ENCODE measurements at places on chromosomes 2 and 18. TPM values are rescaled to one million over a fixed set of nuclear protein-coding genes. Genes with fewer than 3 reads are reported as not detected.
A peak's percentile ranks its signal among the peaks of the same experiment; 100 is the strongest.

- DNase-seq: peak; percentile 39
- no peaks in the 10 kb centered on the region for H3K36me3 ChIP-seq
- no peaks in the 10 kb centered on the region for H3K4me1 ChIP-seq
- no peak overlapping the region for H3K4me3 ChIP-seq
- no peaks in the 10 kb centered on the region for H3K27me3 ChIP-seq
- no peak overlapping the region for H3K27ac ChIP-seq
Observed at GRCh38 chr2:209556354-209556961, 132.6 kb downstream of the MAP2 start.

DNA sequence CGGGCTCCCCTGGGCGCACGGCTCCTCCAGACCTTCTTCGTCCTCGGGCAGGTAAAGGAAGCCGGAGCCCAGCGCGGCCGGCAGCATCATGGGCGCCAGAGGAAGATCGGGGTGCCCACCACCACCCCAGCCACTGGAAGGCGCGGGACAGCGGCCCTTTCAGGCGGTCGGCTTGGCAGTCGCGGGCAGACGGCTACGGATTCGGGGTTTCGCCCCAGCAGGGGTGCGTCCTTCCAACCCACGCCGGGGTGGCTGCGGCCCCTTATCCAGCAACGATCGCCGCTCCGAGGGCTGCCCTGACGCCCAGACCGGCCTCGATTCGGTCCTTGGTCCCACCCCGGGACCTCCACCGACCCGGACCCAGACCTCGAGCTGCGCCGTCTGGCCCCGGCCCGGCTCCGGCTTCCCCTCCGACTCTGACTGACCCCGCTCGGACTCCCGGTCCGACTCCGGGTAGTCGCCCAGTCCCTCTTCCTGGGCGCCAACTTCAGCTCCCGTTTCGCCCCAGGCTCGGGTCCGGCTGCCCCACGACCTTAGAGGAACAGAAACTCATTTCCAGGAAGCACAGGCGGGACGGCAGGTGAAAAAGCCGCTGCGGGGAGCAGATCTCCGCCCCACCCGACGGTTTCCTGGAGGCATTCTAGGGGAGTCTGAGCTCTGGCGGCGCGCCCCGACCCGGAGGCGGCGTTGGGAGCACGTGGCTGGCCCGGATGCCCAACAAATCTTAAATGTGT is 30.2 kb upstream of the SSB start:
- DNase-seq: no peak
- peaks cover 4% of the 10 kb centered on the region for H3K27me3 ChIP-seq
- no peak overlapping the region for H3K4me3 ChIP-seq
- H3K36me3 ChIP-seq: no peaks in the 10 kb centered on the region

- H3K4me3 ChIP-seq: no peak overlapping the region
- no peaks in the 10 kb centered on the region for H3K27me3 ChIP-seq
- DNase-seq: no peak
- no peaks in the 10 kb centered on the region for H3K4me1 ChIP-seq
- H3K36me3 ChIP-seq: 0 out of 2 replicates have a peak, but pooled peaks cover 4% of the 10 kb centered on the region
Observed at GRCh38 chr18:34357944-34358580, 133.3 kb upstream of the NOL4 start.

DNA sequence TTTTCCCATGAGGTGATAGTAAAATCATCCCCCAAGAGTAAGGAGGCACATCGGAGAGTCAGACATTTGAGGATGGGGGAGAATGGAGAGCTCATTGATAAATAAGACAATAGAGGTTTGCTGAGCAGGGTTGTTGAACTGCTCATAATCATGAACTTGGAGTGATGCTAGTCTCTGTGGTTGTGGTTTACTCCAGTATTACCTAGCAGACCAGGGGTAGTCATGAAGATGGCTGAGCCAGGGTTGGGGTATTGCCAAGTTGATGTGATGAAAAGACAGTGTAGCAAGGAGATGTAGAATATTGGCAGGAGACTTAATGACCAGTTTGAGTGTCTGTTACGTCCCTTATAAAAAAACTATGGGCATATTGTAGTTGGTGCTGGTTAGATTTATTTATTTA is 25.4 kb downstream of the CYBRD1 start:
- H3K36me3 ChIP-seq: peaks cover 25% of the 10 kb centered on the region
- H3K4me1 ChIP-seq: peaks cover 64% of the 10 kb centered on the region
- no peak overlapping the region for H3K27ac ChIP-seq
- H3K27me3 ChIP-seq: no peaks in the 10 kb centered on the region
- H3K4me3 ChIP-seq: no peak overlapping the region
- no peak for DNase-seq

DNA sequence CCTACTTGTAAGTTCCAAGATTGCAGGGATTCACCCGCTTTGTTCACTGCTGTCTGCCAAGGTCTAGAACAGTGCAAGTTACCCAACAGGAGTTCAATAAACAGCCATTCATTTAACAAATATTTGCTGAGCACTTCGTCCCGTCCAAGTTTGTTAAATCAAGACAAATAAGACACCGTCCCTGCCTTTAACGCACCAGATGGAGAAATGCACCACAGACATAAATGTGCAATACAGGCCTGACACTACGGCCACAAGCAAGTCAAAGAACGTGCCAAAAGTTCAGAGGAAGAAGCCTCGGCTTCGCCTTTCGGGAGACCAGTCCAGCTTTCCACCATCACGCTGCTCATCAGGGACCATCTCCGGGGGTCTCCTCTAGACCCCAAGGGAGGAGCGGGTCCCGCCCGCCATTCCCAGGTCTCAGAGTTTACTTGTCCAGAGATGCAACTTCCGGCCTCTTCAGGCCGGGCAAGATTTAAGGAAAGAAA is 429 bp downstream of the C2orf76 start:
- peak; percentile 12 for DNase-seq
- peak overlapping the region; percentile 80 for H3K27ac ChIP-seq
- peaks cover 26% of the 10 kb centered on the region for H3K36me3 ChIP-seq
- H3K4me1 ChIP-seq: peaks cover 28% of the 10 kb centered on the region
- peak overlapping the region; percentile 97 for H3K4me3 ChIP-seq

DNA sequence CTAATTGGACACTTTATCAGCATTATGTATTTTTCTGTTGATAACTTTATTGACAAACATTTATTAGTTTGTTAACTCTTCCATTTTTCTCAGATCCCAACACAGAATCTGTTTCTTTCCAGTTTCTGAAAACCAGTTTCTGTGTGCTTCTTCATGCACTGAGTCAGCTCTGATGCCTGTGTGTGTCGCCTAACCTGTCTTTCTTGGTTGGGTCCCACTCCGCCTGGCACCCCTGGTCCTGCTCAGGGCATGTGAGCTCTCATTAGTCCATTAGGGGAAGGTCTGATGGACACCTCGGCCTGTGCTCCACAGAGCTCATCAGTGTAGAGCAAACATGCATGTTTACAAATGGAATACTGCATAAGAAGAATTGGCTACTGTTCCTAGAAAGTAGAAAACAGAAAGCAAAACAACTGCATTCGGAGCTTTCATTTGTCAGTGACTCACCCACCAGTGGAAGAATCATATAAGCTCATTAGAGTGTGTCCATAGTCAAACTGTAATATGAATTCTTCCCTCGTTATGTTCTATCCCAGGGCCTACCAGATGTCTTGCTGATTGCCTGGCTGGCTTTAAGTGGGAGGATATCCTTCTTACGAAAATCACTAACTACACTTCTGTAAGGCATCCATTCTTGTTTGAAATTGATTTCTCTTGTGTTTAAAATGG is 137.7 kb downstream of the SNTG2 start:
- peak; percentile 34 for DNase-seq
- H3K27me3 ChIP-seq: peaks cover 5% of the 10 kb centered on the region
- no peaks in the 10 kb centered on the region for H3K36me3 ChIP-seq

- DNase-seq: no peak
- H3K36me3 ChIP-seq: no peaks in the 10 kb centered on the region
- H3K27ac ChIP-seq: no peak overlapping the region
- no peaks in the 10 kb centered on the region for H3K4me1 ChIP-seq
- no peak overlapping the region for H3K4me3 ChIP-seq
Observed at GRCh38 chr2:134858245-134858644, 19.8 kb downstream of the ACMSD start.

DNA sequence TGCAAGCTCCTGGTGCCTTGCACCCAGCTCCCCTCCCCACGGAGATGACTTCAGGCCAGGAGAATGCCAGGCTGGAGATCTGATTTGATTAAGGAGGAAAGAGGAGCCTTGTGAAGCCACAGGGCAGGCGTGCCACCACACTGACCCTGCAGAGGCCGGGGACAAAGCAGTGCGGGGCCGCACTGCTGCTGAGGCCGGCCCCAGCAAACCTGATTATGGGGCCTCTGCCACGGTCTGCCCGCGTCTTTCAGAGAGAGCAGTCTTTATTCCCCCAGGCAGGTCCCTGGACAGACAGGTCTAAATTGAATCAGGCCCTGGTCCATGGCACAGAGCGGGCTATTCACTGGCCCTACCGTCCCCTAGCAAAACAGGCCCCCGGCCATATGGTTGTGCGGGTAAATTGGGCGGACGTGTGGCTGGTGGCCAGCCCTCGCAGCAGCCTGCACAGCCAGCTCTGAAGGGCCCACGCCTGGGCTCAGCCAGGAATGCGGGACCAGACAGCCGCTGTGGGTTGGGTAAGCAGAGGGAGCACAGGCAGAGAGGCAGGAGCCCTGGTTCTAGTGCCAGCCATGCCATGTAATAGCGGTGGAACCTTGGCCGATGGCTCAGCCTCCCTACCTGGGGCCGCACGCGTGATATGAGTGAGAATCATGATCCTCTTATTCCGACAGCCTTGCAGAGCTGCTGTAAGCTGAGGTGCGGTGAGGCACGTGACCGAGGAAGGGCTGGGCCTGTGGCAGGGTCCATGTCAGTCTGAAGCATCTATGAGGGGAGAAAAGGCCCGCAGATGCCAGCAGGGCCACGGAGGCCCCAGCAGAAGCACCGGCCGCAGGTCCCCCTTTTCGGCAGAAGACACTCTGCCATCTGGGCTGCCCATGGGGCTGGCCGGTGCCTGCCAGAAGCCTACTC is 97.3 kb upstream of the MYCN start:
- H3K4me1 ChIP-seq: no peaks in the 10 kb centered on the region
- DNase-seq: no peak
- peaks cover 5% of the 10 kb centered on the region for H3K36me3 ChIP-seq
- H3K27me3 ChIP-seq: peaks cover 2% of the 10 kb centered on the region

DNA sequence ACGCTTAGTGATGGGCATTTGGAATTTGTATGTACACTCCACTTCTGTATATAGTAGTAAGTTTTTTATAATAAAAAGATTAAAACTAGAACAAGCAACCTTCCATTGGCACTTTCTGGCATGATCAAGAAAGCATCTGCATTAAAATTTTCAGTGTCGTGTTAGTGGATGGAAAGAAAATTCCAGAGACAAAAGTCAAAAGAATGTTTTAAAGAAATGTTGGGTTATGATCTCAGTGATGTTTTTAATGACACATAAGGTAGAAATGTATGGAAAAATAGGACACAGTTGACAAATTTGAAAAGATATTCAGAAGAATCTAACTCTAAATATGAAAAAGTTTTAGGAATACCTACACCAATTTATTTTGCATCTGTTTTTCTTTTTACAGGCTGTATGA is 126.1 kb upstream of the FAM117B start:
- H3K4me1 ChIP-seq: peaks cover 17% of the 10 kb centered on the region
- peak; percentile 9 for DNase-seq
- H3K27me3 ChIP-seq: no peaks in the 10 kb centered on the region

- peaks cover 16% of the 10 kb centered on the region for H3K27me3 ChIP-seq
- H3K4me3 ChIP-seq: no peak overlapping the region
- H3K4me1 ChIP-seq: no peaks in the 10 kb centered on the region
- no peak overlapping the region for H3K27ac ChIP-seq
- no peaks in the 10 kb centered on the region for H3K36me3 ChIP-seq
Observed at GRCh38 chr2:26483957-26484565, 6.1 kb upstream of the OTOF start.

DNA sequence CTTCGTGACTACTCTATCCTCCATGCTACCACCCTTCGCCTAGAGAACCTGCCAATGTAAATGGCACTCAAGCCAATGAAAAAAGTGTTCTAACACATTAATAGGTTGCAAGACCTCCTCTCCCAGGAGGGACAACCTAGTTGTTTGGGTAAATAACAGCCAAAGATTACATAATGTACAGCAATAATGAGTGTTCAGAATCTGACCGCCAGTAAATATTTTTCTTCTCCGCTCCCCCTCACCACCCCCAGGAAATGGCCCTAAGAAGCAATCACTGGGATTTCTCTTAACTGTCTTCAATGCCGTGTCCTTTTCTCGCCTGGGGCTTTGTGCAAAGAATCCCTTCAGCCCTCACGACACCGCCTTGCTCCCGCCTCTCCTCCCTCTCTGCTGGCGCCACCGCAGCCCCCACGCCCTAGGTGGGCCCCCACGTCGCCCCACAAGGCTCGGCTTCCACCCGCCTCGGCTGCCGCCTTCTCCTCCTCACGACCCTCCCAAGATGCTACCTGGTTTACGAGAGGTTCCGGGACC is 458 bp downstream of the HYCC2 start:
- H3K36me3 ChIP-seq: peaks cover 14% of the 10 kb centered on the region
- H3K27ac ChIP-seq: peak overlapping the region; percentile 93

DNA sequence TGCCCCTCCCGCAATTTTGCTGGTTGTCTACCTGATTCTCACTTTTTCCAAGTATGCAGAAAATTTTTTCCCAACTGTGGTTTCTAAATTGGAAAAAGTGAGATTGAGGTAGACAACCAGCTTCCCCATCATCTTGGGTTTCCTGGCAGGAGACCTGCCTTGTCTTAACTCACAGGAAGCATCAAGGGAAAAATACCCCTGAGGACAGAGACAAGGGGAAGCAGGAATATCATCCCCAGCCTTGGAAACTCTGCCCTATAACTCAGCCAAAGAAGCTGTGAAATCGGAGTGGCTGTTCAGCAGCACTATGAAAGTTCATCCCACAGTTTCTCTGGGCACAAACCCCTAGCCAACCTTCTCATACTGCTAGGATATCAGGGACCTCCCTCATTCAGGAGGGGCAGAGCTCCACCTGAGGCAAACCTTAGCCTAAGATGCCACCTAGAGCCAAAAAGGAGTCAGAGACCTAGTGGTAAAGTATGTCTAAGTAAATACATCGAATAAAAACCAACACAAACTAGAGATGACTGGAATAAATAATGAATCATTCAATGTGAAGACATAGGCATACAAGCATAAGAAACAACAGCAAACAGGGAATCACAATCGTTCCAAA is 68.2 kb downstream of the ZSWIM2 start:
- H3K36me3 ChIP-seq: peaks cover 32% of the 10 kb centered on the region
- no peak overlapping the region for H3K27ac ChIP-seq
- peak; percentile 8 for DNase-seq

The ARHGAP28 gene
- total RNA-seq: 0.36 TPM

The CARF gene
- 4.0 TPM for total RNA-seq

The GALR1 gene
- not detected for total RNA-seq

The HMSD gene
- total RNA-seq: 0.38 TPM

The DCDC2C gene
- total RNA-seq: not detected

Measured in HFFc6 (cell line).